ENCODE measurements at places on chromosomes 2 and 18.

GRCh38 chr18:4597301-4597700 is 142.2 kb upstream of the DLGAP1 start:
- no peak for DNase-seq

DNA sequence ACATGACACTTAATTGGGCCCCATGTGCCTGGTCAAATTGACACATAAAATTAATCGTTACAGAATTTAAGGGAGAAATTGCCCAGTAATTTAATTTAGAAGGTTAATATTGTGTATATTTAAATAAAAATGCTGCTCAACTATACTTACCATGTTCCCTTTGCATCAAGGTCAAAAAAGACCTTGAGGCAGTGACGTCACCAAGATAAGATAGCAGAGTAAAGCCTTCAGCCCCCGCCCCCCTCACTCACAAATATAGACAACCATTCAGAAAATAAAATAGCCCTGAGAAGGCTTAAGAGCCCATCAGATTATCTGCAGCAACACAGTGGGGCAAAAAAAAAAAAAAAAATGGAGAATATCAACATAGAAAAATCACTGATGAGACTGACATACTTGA is 785.7 kb downstream of the CCDC85A start:
- DNase-seq = no peak

DNA sequence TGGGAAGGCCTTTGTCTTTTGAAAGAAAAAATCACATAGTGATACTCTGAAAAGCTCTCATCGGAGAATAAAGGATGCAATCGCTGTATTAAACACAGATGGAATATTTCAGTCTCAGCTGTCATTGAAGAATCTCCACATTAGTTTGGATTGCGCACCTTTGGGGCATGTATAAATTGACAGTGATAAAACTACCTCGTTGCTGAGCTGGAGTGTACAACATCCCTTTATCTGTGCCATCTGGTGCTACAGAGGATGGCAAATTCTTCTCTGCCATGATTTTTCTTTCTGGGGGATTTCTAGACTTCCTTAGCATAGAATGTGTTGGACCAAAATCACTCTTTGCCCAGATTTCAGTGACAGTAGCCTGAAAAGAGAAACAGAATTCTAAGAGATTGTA is 185.3 kb downstream of the PARD3B start:
- no peak for DNase-seq

DNA sequence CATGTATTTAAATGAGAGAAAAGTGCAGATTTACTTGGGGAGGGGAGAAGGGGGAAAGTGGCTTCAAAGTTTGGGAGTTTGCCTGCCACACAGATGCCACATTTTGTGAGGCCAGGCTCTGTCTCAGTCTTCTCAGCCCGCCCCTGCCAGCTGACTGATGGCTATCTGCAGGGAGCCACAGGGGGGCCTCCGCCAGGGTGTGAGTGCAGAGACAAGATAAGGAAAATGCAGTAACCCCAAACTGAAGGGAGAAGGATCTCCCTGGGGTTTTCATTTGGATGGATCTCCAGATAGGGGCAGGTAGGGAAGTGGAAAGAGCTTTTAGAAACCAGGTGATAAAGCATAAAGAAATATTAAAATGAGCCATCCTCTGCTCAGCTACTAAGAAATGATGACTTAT is 128.8 kb downstream of the ZNF521 start:
- no peak for DNase-seq

DNA sequence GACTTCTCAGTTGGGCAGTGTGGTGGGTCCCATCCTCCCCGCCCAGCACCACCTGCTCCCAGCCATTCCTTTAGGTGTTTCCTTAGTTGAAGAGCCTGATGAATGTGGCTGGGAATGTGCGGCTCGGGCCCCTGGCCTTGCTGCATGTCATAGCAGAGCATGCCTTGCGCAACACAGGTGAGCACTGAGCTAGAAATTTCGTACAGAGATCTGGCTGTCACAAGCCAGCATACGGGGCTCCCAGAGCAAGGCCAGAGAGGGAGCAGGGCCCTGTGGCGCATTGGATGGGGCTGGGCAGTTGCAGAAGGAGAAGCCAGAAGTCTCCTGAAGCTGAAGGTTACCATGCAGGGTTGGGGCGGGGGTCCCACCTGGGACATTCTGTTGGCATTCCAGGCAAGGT is 129.7 kb downstream of the WDSUB1 start:
- no peak for DNase-seq

GRCh38 chr2:121004359-121004758 is 268.7 kb downstream of the GLI2 start:
- DNase-seq = no peak

DNA sequence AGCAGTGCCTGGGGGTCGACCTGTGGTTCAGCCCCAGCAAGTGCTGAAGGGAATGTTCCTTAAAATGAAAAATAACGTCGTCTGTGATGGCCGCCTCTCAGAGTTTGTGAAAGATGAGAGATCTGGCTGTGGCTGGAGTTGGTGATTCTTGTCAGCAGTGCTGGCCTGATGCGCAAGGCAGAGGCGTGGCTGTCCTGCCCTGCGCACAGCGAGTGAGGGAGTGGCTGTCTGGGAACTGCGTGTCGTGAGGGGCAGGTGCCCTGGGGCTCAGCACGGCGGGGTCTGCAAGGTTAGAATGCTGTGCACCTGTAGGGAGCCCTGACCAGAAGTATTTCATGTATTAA is 8.8 kb downstream of the NFATC1 start:
- no peak for DNase-seq

All from stimulated activated CD4-positive, alpha-beta T cell treated with anti-CD3 and anti-CD28 coated beads, Interleukin-15, amount 100 ng/mL, for 1 hour (primary cell).